DMS79 (cell line): ENCODE measurements at places on chromosomes 1 and 21.

- DNase-seq = peak; percentile 53
These were observed 43.9 kb downstream of the SUSD4 start for GRCh38 chr1:223319905-223320580.

GRCh38 chr1:153883223-153883622, 39.5 kb downstream of the GATAD2B start:
- no peak for DNase-seq

DNA sequence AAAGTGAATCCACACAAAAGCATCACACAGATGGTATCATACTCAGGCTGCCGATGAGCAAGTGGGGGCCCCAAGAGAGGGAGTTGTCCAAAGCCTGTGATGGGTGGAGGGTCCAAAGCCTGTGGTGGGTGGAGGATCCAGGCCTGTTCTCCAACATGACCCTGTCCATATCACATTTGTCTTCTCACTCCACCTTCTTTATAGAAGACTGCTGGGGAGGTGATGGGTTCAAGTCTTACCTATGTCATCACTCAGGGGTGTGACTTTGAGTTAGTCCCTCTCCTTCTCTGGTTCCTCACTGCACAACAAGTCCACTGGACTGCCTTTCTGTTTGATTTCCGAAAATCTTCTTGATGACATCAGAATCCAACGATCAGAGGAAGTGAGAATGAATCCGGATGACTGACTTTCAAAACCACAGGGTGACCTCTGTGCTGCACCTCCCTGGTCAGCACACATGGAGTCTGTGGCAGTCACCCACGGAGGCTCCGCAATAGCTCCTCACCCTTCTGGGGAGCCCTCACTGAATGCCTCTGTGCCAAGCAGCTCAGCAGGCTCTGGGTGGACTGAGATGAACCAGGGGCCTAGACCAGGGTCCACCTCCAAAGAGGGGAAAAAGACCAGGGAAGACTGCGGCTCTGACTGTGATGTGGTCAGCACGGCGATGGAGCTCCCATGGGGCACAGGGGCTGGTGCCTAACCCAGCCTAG, 166.8 kb downstream of the HIVEP3 start:
- no peak for DNase-seq

DNA sequence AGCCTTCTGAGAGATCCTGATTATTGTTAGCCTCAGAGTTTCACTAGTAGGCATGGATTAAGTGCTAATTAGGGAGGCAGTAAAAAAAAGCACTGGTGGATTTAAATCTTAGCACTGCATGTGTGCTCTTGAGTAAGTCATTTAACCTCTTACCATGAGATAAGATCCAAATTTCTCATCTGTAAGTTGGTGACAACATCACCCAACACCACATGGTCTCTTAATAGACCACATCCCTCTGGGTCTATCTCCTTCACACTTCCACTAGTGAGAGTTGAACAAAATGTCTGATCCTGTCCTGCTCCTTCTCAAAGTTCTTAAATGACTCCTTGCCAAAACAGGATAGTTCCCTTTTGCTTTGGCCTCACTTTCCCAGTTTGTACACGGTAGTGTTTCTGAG, 29.5 kb upstream of the DMRTA2 start:
- no peak for DNase-seq

- DNase-seq = no peak
These were observed 275.2 kb downstream of the VAV3 start for GRCh38 chr1:107689733-107690132.

GRCh38 chr1:145956781-145957442, 905 bp downstream of the LIX1L start:
- DNase-seq = no peak

GRCh38 chr1:21149430-21149854, 27.3 kb downstream of the EIF4G3 start:
- no peak for DNase-seq

DNA sequence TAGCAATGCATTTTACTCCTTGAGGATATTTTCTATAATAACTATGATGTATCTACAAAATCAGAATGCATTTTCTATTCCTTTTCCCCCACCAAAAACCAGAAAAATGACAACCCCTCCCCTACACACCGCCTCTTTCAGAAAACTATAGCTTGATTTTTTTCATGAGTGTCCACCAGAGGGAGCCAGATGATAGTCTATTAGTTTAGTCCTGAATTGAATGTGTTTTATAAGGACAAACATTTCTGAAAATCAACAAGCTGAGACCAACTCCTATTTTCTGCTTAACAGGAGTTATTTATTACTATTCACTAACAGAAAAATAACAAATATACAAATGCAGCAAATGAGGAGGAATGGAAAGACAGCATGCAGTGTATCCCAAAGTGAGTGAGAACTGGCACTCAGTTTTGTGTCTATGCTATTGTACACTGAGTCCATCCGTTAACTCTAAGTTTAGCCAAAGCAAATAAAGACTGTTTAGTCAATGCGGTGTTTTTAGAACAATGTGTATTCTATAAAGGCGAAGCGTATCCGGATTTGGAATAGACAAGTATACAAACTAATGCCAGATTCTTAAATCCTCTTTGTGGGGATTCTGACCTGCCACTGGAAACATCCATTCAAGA, 182.6 kb downstream of the VAV3 start:
- DNase-seq = peak; percentile 48

- DNase-seq = no peak
These were observed 55.0 kb downstream of the KAZN start for GRCh38 chr1:14653461-14653960.

- DNase-seq = no peak
These were observed 467.3 kb downstream of the CAMTA1 start for GRCh38 chr1:7252411-7253117.

GRCh38 chr1:3620708-3621107, 4.1 kb upstream of the TPRG1L start:
- no peak for DNase-seq
